ENCODE measurements at places on chromosomes 3 and 15. TPM values are rescaled to one million over a fixed set of nuclear protein-coding genes. Genes with fewer than 3 reads are reported as not detected.

Gene PLCL2
- total RNA-seq, result 17.8 TPM

Gene ST3GAL6
- total RNA-seq, result 16.8 TPM

Gene DAPK2
- total RNA-seq, result 3.3 TPM

Gene AAGAB
- 45.7 TPM for total RNA-seq

Gene SYNPR
- total RNA-seq, result 0.09 TPM

Gene IL16
- total RNA-seq, result 71.6 TPM

Gene CHAC1
- total RNA-seq, result 0.47 TPM

Gene CSTA
- total RNA-seq, result 48.2 TPM

Gene SST
- 1.3 TPM for total RNA-seq

Gene PRRT3
- total RNA-seq, result 1.4 TPM

Gene AZI2
- 40.3 TPM for total RNA-seq

Gene KNL1
- 25.8 TPM for total RNA-seq

Gene NTRK3
- total RNA-seq, result 0.57 TPM

Gene SAMD7
- not detected for total RNA-seq

Gene AGBL1
- total RNA-seq, result under 0.01 TPM

Gene POPDC2
- total RNA-seq, result 3.0 TPM

Gene DUT
- 189 TPM for total RNA-seq

Gene BCHE
- total RNA-seq, result 12.4 TPM

Gene GPR149
- total RNA-seq, result not detected

Gene TXNRD3
- 11.9 TPM for total RNA-seq

Gene TGM4
- total RNA-seq, result 0.14 TPM

Gene ITPKA
- total RNA-seq, result 0.24 TPM

Gene PLXNB1
- total RNA-seq, result 7.7 TPM

Gene GBE1
- total RNA-seq, result 14.7 TPM

Data from thymus (tissue), 14 donors.